IgD-negative memory B cell (primary cell): ENCODE measurements at places on chromosomes 3 and 15. TPM values are rescaled to one million over a fixed set of nuclear protein-coding genes. Genes with fewer than 3 reads are reported as not detected.

The ALDH1L1 gene
- polyA plus RNA-seq, result not detected

The TRH gene
- polyA plus RNA-seq, result not detected

The CDHR4 gene
- not detected for polyA plus RNA-seq

The LMOD3 gene
- not detected for polyA plus RNA-seq

The RAB6B gene
- 0.36 TPM for polyA plus RNA-seq

The CHRNB4 gene
- polyA plus RNA-seq, result not detected

The DUSP7 gene
- polyA plus RNA-seq, result 1.1 TPM

The CAMKV gene
- not detected for polyA plus RNA-seq

The ABI3BP gene
- not detected for polyA plus RNA-seq

The ZNF501 gene
- polyA plus RNA-seq, result 2.0 TPM

The SNTN gene
- not detected for polyA plus RNA-seq

The MYZAP gene
- 1.8 TPM for polyA plus RNA-seq

The GOLGA6L22 gene
- polyA plus RNA-seq, result not detected

The SPESP1 gene
- 1.3 TPM for polyA plus RNA-seq

The CPNE9 gene
- polyA plus RNA-seq, result not detected

The GRAMD1C gene
- 11.8 TPM for polyA plus RNA-seq

The SEMA5B gene
- polyA plus RNA-seq, result not detected

The SLC24A5 gene
- polyA plus RNA-seq, result not detected

The TMEM108 gene
- polyA plus RNA-seq, result not detected

The EHD4 gene
- polyA plus RNA-seq, result 3.8 TPM

The NEK11 gene
- polyA plus RNA-seq, result 1.5 TPM

The KLHL6 gene
- 31.3 TPM for polyA plus RNA-seq
